ENCODE measurements at places on chromosomes 5 and 9.

DNA sequence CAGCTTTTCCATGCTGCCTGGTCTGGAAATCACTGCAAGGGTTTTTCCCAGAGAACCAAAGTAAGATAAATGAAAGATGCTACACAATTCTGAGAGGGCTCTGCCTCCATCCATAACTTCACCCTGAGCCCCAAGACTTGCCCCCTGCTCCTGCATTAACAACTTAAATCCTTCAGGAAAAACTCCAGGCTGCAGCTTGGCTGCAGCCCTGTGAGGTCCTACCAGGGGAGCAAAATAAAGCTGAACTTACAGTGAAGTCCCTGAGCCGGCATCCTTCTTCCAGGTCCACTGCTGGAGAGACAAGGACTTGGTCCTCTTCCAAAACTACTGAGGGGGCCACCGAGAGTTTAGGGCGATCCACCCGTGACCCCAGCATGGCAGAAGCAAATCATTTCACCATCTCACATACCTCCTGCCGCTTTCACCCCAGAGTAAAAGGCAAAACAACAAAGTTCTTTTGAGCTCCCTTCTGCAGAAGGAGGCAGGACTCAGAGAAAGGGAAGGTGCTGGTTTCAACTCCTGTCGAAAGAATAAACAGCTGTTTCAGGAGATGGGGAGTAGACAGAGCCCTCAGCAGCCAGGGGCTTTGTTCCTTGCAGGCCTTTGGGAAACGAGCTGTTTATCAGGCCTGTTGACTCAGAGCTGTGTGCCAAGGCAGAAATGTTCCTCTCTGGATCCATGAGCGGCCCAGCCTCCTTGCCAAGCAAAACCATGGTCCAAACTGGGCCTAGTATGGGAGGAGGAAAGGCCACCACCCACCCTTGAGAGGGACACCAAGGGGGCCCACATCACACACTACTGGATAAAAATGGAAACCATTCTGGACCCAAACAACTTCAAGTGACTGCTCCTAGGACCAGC lies 20.6 kb downstream of the GGTA1 start:
- no peak for DNase-seq

GRCh38 chr5:174599992-174600391 lies 124.4 kb upstream of the MSX2 start:
- DNase-seq, result no peak

- no peak for DNase-seq
Measured at GRCh38 chr9:116504893-116505480, 182.1 kb upstream of the TRIM32 start.

- no peak for DNase-seq
Measured at GRCh38 chr5:142845954-142846398, 75.8 kb downstream of the ARHGAP26 start.

DNA sequence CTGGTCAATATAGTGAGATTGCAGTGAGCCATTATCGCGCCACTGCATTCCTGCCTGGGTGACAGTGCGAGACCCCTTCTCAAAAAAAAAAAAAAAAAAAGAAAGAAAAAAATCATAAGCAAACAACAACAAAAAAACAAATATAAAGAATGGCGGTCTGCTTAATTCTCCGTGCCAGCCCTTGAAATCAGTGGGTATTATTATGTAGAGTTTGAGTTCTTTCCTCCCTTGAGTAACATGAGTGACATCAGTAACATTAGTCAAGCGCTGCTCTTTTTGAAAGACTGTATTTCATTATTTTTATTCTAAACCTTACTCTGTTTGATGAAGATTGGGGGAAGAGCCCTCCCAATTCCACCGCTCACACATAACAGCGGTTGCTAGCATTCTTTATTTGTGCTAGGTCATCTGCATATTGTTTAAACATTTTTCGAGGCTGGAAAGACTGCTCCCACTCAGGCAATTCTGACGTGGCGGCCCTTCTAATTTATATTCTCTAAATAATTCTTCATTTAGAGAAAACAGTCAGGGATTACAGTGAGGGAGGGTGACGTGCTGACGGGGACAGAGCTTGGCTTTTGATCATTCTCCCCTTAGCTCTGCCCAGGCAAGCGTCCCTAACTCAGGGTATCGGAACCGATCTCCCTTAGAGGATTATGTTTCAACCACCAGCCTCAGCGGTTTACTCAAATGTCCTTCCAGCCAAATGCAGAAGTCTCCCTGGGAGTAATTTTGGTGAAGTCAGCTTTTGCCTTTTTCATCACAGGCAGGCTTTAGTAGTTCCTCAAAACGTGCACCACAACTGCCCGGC lies 860 bp upstream of the MARCHF6 start:
- DNase-seq, result no peak

DNA sequence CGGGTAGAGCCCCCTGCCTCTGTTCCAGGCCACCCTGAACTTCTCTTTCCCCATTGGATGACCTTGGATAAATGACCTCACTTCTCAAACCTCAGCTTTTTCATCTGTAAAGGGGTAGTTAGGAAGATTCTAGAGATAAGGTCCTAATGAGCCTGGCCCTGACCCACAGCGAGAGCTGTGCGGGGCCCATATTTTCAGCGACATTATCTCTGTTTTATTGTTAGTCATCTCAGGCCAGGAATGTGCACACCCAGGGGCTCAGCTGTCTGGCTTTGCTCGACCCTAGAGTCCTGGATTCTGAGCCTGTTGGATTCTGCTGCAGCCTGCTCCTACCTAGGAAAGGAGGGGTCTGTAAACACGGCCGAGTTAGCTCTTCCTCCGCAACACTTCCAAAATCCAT lies 81.2 kb upstream of the LMX1B start:
- DNase-seq, result no peak

GRCh38 chr9:115018547-115019435 lies 88.4 kb upstream of the TNFSF8 start:
- DNase-seq, result no peak

DNA sequence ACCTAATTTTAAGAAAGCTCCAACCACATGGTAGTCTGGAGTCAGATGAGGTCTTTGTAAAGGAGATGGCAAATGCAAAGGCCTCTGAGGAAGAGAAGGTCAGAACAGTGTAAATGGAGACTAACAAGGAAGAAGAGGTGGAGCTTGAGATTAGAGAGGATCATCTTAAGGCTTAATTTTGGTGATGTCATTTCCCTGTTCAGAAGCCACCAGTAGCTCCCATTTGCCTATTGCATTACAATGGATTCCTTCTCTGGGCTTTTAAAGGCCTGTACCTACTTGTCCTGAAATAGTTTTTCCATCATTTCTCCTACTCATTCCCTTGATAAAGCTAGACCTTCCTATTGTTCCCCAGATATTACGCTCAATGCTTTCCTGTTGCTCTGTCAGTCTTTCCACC lies 16.1 kb downstream of the PCSK5 start:
- DNase-seq, result no peak

DNA sequence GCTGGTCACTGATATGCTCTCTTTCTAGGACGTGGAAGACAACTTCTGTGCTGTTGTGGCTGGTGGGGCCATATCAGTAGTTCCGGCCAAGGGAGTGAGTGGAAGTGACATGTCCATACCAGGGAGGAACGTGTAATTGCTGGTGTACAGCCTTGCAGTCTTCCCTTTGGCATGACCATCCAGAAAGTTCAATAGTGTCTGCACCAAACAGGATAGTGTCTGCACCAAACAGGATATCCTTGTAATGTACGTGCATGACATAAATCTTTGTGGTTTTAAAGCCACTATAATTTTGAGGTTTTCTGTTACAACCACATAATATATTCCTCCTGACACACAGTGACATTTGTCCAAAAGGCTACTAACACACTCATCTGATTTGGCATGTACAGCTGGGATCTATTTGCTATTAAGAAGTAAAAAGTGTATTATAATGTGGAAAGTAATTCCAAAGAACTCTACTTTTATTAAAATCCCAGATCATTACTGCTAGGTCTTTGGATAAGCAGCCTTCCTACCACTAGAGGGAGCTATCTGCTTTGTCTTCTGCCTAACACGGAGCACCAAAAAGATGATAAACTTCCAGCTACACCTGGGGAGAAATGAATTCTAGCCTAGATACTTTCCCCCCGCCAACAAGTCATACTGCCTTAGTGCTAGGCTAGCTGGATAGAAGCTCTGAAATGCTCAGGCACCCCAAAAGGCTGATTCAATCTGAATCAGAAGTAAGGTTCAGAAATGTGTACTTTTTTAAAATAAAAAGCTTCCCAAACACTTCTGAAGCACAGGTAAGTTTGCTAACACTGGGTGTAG lies 52.7 kb downstream of the RNF145 start:
- no peak for DNase-seq

DNA sequence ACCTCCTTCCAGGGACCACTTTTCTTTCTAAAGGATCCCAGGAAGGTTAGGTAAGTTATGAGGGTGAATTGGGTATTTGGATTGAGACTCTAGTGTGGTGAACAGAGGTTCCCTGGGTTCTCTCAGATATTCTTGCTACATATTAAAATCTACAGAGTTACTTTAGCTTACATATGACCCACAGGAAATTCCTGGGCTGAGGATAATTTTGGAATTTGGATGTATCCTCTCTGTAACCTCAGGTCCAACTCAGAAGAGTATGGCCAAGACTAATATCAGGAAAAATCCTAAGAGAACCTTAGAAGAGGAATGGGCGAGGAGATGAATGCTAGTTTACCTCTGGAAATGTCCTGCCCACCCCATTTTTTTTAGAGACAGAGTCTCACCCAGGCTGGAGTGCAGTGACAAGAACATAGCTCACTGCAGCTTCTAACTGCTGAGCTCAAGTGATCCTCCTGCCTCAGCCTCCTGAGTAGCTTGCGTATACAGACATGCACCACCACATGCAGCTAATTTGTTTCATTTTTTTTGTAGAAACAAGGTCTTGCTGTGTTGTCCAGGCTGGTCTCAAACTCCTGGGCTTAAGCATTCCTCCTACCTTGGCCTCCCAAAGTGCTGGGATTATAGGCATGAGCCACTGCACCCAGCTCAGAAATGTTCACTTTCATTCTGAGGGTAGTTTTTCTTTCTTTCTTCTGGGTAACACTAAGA lies 196.4 kb downstream of the ARHGEF28 start:
- no peak for DNase-seq

DNA sequence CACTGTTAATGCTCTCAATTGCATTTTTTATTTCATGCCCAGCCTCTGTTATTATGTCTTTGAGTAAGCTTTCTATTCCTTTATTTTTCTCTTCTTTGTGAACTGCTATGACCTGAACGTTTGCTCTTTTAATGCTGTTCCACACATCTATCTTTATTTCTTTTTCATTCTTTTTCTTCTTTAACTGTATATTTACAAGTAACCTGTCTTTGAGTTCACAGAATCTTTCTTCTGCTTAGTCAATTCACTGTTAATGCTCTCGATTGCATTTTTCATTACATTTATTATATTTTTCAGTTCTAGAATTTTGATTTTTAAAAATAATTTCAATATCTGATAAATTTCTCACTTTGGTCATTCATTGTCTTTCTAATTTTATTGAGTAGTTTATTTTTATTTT lies 316.3 kb upstream of the MEF2C start:
- DNase-seq, result no peak

DNA sequence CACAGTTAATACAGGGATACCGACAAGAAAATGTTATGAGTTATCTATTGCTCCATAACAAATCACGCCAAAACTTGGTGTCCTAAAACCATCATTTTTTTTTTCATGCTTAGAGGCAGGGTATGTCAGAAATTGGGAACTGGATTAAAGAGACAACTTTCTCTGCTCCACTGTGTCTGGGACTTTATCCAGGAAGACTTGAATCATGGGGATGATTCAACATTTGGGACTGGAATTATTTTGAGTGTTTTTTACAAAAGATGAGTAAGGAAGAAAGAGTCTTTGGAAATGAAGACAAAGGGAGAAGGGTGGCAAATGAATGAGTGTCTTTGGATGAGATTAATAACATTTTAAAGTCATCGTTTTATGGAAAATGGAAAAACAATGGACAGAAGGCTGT lies 1883.7 kb upstream of the C9orf72 start:
- DNase-seq, result no peak

GRCh38 chr9:88403340-88403739 lies 15.1 kb downstream of the SPIN1 start:
- no peak for DNase-seq

- no peak for DNase-seq
Measured at GRCh38 chr9:108784998-108785397, 70.8 kb downstream of the ACTL7B start.

DNA sequence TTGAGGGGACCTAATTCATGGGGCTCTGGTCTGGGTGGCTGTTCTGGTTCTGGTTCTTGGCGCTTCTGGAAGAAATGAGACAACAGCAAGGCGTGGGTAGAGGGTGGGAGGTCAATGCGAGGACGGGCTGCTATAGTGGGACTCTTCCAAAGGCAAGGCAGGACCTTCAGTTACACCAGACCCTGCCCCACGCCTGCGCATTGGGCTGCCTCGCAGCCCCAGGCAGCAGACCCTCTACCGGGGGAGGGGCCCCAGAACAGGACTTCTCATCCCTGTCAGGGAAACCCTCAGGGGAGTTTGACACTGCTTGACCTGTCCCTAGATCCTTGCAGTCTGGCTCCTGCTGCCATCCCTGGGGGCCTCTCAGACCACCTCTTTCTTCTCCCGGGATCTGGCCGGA lies 18.5 kb downstream of the CCDC69 start:
- DNase-seq, result no peak

DNA sequence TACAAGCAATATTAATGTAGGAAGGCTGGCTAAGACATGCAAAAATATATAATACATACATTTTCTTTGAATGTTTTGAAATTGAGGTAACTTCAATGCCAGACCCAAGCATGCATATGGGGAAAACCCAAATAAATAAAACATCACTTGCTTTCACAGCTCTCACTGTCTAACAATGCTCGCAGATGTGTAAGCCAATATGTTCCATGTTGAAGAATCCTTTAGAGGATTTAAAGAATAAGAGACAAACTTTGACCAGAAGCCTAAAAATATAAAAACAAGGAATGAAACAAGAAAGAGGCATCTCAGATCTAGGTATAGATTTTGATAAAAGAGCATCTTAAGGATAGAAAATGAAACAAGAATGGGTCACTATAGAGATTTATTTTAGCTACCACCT lies 354.2 kb downstream of the CDH10 start:
- DNase-seq, result no peak

- DNase-seq, result peak; percentile 46
Measured at GRCh38 chr5:56816546-56817081, 1.3 kb downstream of the MAP3K1 start.
